ENCODE measurements at places on chromosomes 5 and 9. TPM values are rescaled to one million over a fixed set of nuclear protein-coding genes. Genes with fewer than 3 reads are reported as not detected.

The LPAR1 gene
- 8.5 TPM for total RNA-seq

The SPAG8 gene
- not detected for total RNA-seq

The CD14 gene
- 1.4 TPM for total RNA-seq

The C1QTNF3 gene
- 0.43 TPM for total RNA-seq

The TXNDC8 gene
- total RNA-seq: not detected

The IFNK gene
- total RNA-seq: not detected

The JAKMIP2 gene
- total RNA-seq: not detected

The LCN1 gene
- total RNA-seq: not detected

The THBS4 gene
- 0.24 TPM for total RNA-seq

The OR1Q1 gene
- not detected for total RNA-seq

The CCDC183 gene
- total RNA-seq: not detected

The PRRX2 gene
- not detected for total RNA-seq

The FBXW2 gene
- total RNA-seq: 28.4 TPM

The TRIM41 gene
- 5.8 TPM for total RNA-seq

The FBLL1 gene
- total RNA-seq: under 0.01 TPM

The ACOT12 gene
- total RNA-seq: not detected

The SHC3 gene
- total RNA-seq: under 0.01 TPM

The TRIM7 gene
- 28.2 TPM for total RNA-seq

The CCDC152 gene
- total RNA-seq: not detected

The CETN3 gene
- 4.3 TPM for total RNA-seq

The LCN9 gene
- not detected for total RNA-seq

The ST8SIA4 gene
- total RNA-seq: under 0.01 TPM

The SLC4A9 gene
- 0.21 TPM for total RNA-seq

The AIF1L gene
- total RNA-seq: 63.4 TPM

The F2R gene
- total RNA-seq: 19.8 TPM

The TMC1 gene
- not detected for total RNA-seq

The WWC1 gene
- total RNA-seq: 69.4 TPM

The CCNI2 gene
- 0.48 TPM for total RNA-seq

The GLRA1 gene
- not detected for total RNA-seq

The AHRR gene
- total RNA-seq: 0.43 TPM

The NTRK2 gene
- not detected for total RNA-seq

The NUTM2G gene
- not detected for total RNA-seq

Measured in tracheal epithelial cell (primary cell).